GM12891 (cell line): ENCODE measurements at places on chromosomes 6 and 20.

DNA sequence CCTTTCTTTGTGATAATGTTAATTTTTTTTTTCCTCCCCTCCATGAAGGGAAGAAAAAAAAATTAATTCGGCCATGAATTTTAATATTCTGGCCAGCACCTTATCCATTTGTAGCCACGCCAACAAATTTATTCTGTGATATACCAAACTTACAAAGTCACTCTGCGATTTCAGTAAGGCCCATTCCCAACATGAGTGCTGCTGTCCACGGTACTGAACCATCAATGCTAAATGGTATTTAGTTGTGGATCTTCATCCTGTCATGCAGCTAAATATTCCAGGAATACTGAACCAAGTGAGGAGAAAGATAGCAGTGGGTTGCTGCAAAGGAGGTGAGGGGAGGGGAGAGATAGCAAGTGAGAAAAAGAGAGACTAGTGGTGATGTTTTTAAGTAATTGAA lies 19.5 kb upstream of the RSPH4A start:
- no peak for DNase-seq

DNA sequence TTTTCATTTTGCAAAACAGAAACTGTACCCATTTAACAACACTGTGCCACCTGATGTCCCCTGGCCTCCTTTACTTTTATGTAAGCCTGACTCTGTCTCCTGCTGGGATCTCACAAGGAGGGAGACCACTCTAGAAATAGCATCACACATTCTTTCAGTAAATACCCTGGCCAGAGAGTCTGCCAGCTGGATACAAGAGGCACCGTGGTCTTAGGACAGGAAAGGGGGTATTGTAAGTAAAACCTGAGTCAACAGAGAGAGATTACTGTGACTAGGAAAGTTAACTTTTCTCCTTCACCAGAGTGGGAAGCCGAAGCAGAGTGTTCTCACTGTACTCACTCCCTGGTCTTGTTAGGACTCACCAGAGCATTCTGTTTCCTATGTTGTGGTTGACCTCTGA lies 27.8 kb downstream of the CMTR1 start:
- DNase-seq, result no peak

DNA sequence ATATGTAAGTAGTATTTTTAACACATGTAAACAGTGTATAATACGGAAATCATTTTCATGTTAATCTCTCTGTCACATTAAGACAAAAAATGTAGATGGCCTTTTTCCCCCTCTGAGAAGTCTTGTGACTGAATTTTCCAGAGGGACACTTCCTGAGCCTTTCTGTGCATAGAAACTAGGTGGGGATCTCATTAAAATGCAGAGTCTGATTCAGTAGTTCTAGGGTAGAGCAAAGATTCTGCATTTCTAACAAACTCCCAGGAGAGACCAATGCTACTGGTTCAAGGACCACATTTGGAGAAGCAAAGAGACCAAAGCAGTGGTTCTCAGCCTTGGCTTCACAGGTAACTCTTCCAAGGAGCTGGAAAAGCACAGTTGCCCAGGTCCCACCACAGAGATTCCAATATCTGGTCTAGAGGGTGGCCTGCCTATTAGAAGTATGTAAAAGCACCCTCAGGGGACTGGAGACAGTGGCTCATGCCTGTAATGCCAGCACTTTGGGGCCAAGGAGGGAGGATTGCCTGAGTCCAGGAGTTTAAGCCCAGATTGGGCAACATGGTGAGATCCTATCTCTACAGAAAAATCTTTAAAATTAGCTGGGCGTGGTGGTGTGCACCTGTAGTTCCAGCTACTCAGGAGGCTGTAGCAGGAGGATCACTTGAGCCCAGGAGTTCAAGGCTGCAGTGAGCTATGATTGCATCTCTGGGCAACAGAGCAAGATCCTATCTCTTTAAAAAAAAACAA lies 378.5 kb downstream of the KIF16B start:
- DNase-seq, result no peak

- no peak for DNase-seq
Observed at GRCh38 chr20:31859266-31859997, 10.9 kb downstream of the DUSP15 start.
